SHP77 treated with DMSO at 0.1 percent for 48 hours (cell line): ENCODE measurements at places on chromosomes 4 and X.

GRCh38 chrX:96682516-96682915 lies 2.1 kb upstream of the DIAPH2 start:
- no peak for DNase-seq

GRCh38 chrX:40468033-40468846 lies 112.5 kb upstream of the ATP6AP2 start:
- peak; percentile 28 for DNase-seq

DNA sequence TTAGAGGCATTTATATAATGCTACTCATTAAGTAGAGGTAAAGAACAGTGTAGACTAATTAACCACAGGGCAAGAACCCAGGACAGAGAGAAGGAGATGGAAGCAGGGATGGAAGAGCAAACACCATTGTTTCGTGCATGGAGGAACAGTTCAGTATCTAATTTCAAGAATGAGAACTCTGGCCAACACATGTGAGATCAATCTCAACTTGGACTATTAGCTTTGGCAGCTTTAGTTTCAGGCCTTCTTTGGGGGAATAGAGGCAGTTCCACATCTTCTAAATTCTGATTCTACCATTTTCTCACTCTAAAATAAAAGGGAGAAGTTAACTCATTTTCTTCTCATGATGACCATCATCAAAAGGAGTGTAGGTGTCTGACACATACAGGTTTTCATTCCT lies 207.0 kb downstream of the LDB2 start:
- no peak for DNase-seq

- no peak for DNase-seq
These were observed at the start of gene NAP1L2 for GRCh38 chrX:73214426-73215094. NAP1L2 (minus strand) TSS chrX:73214851; CDS start chrX:73214492, 359 bp downstream.

GRCh38 chrX:108022491-108023089 lies 22.3 kb upstream of the VSIG1 start:
- DNase-seq, result no peak

DNA sequence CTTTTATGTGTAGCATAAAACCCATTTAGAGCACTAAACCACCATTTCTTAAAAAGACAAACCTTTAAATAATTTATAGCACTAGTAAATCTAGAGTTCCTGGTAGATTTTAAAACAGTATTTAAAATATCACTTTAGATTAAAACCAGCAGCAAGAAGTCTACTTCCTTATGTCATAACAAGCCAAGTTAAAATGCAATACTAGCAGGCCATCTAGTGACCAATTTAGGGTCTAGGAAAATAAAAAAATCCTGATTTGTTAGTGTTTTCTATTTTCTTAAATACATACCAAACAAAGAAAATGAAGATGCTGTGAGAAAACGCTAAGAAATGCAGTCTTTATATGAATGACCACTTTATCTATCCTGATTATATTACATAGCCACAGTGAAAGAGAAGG lies 53.9 kb downstream of the PAPSS1 start:
- no peak for DNase-seq

- DNase-seq, result no peak
These were observed 605.0 kb downstream of the GABRG1 start for GRCh38 chr4:45518832-45519231.

GRCh38 chrX:53594354-53594753 lies 92.2 kb downstream of the HUWE1 start:
- no peak for DNase-seq

GRCh38 chr4:43776371-43776770 lies 672.2 kb downstream of the KCTD8 start:
- DNase-seq, result no peak

DNA sequence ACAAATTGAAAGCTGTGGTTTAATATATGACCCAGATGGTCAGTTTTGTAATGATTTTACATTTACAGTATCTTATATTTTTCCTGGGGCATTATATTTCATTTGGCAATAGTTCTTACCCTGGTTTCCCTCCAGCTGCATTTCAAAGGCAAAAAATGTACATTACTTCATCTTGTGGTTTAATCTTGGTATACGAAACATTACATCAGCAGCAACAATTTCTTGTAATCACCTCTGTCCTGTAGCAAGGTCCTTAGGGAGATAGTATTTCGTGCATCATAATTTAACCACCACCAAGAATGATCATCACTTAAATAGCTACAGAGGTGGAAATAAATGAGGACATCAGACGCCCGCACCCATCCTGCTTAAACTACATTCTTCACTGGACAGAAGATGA lies 48.8 kb downstream of the HS6ST2 start:
- DNase-seq, result no peak

GRCh38 chr4:177964693-177965168 lies 522.5 kb upstream of the AGA start:
- no peak for DNase-seq

- DNase-seq, result no peak
These were observed 22.3 kb upstream of the NSG1 start for GRCh38 chr4:4364486-4365208.

- no peak for DNase-seq
These were observed 85.7 kb downstream of the CORIN start for GRCh38 chr4:47752214-47752613.
